ENCODE measurements at places on chromosomes 1 and 21.

- DNase-seq: no peak
Measured at GRCh38 chr1:227924168-227924832, 23.4 kb downstream of the WNT9A start.

- DNase-seq: no peak
Measured at GRCh38 chr1:56754708-56755479, 64.3 kb downstream of the FYB2 start.

DNA sequence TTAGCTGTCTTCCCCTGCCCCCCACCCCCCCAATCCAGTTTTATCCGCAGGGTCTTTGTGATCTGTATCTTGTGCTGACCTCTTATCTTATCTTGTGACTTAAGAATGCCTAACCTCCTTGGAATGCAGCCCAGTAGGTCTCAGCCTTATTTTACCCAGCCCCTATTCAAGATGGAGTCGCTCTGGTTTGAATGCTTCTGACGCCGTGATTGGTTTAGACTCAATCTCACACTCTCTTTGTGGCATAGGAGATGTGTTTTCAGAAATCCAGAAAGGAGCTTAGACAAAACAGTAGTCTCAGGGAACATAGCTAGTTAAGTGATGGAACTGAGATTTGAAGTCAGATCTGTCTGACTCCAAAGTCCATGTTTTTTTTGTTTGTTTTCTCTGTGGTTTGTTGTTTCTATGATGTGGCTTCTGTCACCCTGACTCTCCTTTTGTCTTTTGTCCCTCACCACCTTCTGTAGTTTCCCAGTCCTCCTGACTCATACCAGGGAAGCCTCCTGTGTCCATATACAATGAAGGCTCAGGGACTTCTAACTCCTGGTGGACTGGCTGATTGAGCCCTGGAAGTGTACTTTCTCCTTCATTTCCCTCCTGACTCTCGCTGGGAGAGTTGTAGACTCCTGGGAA, 18.1 kb upstream of the USP24 start:
- DNase-seq: no peak

DNA sequence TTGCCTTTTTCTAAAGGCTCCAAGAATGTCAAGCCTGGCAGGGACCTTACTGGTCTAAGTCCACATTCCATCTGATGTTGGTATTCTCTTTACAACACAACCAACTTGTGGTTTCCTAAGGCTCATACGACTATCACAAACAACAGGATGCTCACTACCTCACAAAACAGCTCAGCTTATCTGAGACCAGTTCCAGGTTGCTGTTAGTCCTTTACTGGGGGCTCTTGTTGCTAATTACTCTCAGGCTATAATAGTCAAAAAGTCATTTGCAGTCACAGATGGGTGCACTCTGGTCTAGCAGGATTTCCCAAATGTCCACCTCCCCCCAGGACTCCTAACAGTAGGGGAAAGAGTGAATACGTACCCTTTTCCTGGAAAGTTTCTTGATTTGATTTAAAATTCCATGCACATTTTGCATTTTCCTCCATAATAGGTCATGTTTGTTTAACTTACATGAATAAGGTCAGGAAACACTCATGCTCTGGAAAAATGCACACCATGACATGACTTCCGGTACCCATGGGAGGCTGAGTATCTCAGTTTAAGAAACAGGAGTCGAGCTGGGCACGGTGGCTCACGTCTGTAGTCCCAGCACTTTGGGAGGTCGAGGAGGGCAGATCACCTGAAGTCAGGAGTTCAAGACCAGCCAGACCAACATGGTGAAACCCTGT, 16.0 kb downstream of the LCK start:
- no peak for DNase-seq

Data from NCI-H1092 (cell line).